ENCODE measurements at places on chromosomes 2 and 18. TPM values are rescaled to one million over a fixed set of nuclear protein-coding genes. Genes with fewer than 3 reads are reported as not detected.

DNA sequence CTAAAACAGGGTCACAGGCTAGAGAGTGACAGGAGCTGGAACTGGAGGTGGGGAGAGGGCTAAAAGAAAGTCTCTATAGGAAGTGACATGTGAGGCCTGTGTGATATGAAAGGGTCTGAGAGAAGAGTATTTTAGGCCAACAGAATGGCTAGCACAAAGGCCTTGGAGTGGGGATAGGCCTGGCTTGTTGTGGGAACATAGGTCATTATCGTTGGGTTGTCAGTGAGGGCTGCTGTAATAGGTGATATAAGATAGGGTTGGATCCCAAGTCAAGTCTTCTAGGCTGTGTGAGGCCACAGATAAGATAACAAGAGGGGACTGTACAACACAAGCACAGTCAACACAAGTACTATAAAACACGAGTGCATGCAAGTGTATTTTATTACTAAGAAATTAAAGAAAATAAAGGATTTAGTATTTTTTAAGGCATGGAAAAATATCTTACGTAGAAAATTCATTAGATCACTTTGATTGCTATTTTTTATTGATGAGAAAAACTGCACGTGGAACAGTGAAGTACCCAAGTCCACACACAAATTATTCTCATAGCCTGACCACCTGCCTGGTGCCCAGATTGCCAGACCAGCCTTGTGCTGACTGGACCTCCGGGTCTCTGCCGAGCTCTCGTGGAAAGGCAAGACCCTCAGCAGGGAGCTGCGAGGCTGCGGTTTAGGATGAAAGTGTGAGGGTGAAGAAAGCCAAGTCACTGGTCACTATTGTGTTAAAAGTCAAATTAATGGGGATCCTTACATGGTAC is 14.1 kb downstream of the LTBP1 start:
- DNase-seq, result no peak

DNA sequence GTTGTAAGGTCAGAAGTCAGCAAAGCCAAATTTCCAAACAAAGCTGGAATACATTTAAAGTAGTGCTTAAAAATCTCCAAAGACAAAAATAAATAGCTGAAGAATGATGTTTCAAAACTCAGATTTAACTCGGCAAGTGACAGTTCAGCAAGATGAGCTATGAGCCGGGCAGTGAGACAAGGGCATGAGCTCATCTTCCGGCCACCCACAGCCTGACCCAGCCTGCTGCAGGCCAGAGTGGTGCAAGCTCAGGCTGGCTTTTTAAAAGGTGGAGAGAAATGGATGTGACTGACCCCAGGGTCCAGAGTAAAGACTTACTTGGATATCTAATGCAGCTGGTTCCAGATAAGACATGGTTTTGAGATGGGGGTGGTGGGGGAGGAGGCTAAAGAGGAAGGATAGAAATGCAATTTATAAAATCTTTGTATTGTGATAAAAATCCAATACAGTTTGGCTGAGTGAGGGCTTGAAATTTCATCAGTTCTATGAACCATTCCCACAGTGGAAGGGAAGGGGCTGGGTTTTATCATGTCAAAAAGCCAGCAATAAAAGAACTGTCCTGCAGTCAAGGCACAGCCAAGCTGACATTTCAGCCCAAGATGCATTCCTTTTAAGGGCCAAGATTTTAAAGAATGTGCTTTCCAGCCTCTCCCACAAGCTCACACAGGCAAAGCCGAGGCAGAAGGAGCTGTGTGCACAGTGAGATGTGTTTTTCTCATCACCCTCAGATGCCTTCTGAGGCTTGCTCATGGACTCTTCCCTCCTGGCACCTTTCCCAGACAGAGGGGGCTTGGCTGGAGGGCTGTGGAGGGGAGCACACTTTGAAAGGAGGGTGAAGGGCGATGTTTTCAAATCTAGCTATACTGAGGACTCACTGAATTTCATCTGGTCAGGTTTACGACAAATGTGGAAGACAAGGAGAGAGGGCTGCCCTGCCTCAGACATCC is 97.9 kb upstream of the KLHL29 start:
- peak; percentile 3 for DNase-seq

EGR4 gene
- not detected for total RNA-seq

DNA sequence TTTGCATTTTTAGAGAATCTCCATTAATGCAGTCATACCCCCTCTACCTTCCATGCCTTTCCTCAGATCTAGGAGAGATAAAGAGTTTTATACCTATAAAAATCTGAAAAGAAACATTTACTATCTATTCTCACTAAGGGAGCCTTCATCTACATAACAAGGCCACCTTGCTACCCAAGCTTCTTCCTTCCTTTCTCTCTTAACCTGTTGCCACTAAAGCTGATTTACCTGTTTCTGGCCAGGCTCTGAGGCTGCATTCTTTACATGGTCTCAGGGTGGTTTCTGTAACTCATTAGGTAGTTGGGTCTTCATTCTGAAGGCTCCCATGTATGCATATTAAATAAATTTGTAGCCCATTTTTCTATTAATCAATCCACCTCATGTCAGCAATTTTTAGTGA is 391.6 kb downstream of the DLGAP1 start:
- no peak for DNase-seq

DNA sequence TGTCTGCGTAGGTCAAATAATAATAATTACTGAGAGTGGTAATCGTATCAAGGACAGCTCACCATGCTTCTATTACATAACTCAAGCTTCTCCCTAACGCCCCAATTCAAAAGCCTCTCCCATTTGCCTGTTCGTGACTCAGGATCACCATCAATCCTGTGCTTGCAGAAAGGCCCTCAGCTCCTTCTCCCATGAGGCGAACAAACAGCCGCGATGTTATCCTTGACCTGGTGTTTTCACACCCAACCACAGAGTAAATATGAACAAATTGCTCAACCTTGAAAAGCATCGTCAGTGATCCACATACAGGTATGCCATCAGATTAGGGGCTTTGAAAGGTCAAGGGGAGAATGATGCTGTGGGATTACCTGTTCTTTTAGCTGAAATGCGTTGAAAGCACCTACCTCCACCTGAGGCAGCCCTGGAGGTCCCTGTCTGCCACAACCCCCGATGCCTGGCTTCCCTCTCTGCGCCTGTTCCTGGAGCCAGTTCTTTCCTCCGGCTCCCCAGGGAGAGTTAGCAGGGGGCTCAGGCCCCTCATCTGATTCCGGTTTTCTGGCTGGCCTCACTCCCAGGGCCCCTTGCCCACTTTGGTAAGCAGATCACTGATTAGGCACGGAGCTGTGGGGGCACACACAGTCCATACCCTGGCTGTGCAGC is 39.1 kb upstream of the ODC1 start:
- no peak for DNase-seq

KIF5C gene
- 1.9 TPM for total RNA-seq

- DNase-seq, result peak; percentile 23
Measured at GRCh38 chr2:68643011-68643873, at the start of gene PROKR1. TSS of gene PROKR1 (plus strand) at chr2:68643579. CDS start at chr2:68645822, 2,243 bp downstream.

DNA sequence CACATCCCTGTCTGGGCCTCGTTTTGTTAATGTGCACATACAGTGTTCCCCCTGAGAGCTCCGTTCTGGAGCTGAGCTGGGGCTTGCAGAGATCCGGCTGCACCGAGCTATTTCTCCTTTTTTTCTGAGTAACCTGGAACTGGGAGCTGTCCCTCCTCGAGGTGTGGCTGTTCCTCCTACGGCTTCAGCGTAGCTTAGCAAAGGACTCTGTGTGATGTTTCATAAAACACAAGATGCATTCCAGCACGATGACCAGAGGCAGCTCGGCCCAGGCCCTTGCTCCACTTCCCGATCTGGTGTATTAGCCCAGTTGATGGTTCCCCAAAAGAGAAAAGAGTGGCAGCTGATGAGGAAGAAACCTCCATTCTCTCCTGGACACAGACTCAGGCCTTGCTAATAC is 103.0 kb downstream of the FAM210A start:
- no peak for DNase-seq

Measured in thyroid gland (tissue), 4 donors.